ENCODE measurements at places on chromosomes 12 and 14.

GRCh38 chr12:129599406-129599805 is 304.4 kb downstream of the TMEM132D start:
- no peak for DNase-seq

GRCh38 chr12:102883204-102883799 is 33.7 kb downstream of the PAH start:
- DNase-seq = peak; percentile 87

DNA sequence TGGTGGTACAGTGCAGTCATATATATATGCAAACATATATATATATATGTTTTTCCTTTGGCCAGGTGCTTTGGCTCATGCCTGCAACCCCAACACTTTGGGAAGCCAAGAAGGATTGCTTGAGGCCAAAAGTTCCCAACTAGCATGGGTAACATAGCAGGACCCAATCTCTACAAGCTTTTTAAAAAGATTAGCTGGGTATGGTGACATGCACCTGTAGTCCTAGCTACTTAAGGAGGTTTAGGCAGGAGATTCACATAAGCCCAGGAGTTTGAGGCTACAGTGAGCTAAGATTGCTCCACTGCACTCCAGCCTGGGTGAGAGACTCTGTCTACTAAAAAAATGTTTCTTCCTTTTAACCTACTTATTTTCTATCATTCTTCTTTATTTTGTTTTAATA is 10.2 kb downstream of the PZP start:
- DNase-seq = no peak

DNA sequence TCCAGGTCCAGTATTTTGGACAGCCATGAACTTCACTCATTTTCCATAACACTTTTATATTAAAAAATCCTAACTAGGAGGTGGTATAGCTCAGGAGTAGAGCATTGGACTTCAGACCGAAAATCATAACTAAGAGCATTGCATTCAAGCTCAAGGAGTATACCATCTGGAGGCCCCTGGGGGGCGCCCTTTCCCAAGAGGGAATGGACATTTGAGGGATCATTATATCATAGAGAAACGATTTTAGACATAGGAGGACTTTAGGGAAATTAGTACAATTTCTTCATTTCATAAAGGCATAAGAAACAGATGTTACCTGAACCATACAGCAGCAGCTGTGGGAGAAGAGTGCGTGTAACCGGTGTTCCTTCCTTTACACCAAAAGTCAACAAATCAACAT is 5.2 kb upstream of the ATG14 start:
- peak; percentile 5 for DNase-seq

DNA sequence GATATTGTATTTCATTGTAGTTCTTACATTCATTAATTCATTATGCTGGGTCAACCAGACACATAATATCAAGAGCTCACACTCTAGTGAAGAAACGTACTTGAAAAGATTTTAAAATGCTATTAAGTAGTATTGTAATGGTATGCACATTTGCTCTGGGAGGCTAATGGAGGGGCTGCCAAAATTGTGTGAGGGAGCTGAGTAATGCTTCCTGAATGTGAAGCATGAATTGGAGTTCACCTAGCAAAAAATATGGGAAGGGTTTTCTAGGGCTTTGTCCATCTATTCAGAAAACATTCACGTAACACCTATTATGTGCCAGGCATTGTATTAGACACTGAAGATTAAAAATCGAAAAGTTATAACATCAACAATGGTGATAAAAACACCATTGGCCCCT is 403.8 kb upstream of the PDE3A start:
- no peak for DNase-seq

DNA sequence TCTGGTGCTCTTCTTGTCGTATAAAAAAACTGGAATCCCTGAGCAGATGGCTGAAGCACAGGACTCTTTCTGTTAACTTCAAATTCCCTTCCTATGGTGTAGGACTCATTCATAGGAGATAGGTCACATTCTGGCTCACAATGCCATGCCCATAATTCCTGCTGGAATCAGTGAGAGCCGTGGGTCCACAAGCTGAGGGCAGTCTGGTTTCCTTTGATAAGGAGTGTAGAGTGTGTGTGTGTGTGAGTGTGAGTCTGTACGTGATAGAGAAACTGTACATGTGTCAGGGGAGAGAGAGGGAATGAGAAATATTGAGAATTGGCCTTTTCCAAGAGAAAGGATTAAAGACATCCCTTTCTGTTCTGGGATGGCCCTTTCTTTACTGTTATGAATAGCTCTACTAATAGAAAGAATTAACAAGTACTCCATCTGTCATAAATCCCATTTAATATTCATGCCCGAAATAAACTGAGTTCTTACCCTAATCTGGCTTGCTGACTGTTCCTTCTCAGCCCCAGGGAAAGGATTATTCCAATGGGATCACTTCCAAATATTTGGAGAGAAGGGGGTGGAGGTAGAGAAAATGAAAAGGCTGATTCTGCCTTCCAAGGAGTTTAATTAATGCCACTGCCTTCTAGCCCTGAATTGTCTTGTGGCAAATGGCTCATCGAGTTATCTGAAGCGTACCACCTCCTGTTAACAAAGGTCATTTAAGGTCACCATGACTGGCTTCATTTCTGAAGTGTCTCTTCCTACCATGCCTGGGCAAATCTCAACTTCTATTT is 79.0 kb downstream of the TMX1 start:
- no peak for DNase-seq

DNA sequence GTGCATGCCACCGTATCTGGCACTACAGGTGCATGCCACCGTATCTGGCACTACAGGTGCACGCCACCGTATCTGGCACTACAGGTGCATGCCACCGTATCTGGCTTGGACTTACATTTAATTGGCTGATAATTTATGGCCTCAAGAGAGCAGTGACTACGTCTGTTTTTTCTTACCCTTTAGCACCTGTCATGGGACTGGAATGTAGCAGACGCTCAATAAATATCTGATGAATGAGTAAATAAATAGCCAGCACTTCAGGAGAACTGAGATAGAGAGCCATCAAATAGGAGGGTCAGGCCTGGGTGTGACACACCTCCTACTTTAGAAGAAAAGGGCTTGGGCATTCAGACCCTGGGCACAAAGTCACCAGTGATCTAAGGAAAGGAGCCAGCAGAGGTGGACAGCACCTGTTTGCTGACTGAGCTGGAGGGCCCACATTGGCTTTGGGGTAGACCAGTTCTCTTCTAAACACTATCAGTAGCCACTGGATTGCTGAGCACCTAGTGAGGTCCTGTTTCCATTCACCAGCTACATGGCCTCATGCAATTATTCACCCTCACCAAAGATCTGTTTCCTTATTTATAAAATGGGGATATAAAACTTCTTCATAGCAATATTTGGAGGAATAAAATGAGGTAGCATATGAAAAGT is 50.1 kb downstream of the RFX4 start:
- DNase-seq = no peak

GRCh38 chr14:65676361-65677014 is 264.0 kb downstream of the FUT8 start:
- peak; percentile 2 for DNase-seq

- no peak for DNase-seq
Observed at GRCh38 chr12:113425960-113426453, 3.8 kb downstream of the SDSL start.

- no peak for DNase-seq
Observed at GRCh38 chr12:88390811-88391210, 189.5 kb downstream of the KITLG start.

GRCh38 chr12:124487834-124488165 is 79.6 kb downstream of the NCOR2 start:
- DNase-seq = no peak

DNA sequence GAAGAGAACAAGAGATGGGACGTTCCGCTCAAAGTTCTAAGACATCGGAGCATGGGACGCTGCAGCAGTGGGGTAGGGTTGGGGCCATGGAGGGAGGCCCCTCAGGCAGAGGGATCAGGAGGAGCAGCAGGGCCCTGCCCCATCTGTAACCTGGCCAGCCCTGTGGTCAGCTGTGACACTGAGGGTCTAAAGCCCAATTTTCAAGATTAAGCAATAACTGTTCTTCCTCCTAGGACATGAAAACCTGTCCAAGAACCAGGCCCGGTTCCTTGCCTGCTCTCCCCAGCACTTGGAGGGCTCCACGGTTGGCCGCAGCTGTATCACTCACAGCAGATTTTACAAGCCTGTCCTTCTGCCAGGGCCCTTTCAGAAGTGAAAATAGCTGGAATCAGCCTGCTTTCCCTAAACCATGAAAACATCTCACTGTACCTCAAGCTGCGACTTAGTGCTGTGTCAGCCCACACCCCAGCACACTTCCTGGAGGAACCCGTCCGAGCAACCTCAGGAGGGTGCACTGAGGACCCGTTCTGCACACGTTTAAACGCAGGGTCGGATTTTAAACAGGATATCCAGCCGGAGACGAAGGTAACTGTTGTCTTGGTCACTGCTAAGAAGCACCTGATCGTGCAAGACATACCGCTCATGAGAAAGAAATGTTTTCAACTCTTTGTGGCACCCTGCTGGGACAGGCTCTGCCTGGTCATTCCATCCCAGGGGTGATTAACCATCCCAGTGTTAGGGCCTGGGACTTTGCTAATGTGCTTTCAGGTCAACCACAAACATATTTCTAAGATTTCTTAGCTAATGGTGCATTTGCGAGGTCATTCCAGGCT is 201.9 kb upstream of the DIO3 start:
- peak; percentile 42 for DNase-seq

DNA sequence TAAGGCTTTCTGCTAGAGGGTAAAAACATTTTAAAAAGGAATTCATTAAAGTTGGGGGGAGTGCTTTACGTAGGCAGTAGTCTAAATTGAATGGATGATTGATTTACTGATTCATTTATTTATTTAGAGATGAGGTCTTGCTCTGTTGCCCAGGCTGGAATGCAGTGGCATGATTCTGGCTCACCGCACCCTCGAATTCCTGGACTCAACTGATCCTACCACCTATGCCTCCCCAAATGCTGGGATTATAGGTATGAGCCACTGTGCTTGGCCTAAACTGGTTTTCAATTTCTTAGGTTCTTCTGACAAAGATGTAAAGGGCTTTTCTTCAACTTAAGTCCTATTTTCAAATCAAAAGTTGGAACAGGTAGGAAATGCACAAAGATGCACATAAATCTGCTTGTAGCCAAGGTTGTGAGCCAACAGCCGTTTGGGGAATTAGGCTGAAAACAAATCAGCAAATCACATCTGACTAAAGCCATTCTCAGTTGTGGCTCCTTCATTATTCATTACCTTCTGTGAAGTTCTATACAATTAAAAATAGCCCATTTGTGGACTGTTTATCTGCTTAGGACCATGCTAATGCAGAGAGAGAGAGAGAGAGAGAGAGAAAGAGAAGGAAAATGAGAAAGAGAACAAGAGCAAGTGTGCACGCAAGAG is 218.0 kb downstream of the PPM1H start:
- no peak for DNase-seq

GRCh38 chr12:51669996-51670395 is 79.0 kb downstream of the SCN8A start:
- DNase-seq = no peak

GRCh38 chr14:100341301-100342031 is 18.3 kb downstream of the SLC25A47 start:
- no peak for DNase-seq

- no peak for DNase-seq
Observed at GRCh38 chr14:71610797-71611196, 321.4 kb upstream of the RGS6 start.

- no peak for DNase-seq
Observed at GRCh38 chr12:66493819-66494218, 185.1 kb downstream of the GRIP1 start.

DNA sequence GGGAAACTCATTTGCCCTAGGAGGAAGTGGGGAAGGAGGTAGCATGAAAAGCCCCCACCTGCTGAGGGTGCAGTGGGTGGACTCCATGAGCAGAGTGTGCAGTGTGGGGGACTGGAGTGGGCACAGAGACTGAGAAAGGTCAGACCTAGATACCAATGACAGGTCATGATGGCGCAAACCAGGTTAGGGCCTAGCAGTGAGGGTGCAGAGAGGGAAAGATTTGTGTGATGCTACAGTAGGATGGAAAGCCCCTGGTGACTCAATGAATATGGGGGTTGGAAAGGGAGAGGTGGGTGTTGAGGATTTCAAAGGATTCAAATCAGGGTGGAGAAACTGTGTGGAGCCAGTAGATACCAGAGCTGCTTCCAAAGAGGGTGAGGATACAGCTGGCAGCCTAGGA is 319.2 kb downstream of the DPF3 start:
- DNase-seq = no peak

- peak; percentile 66 for DNase-seq
Observed at GRCh38 chr14:51396222-51396815, 156.3 kb downstream of the TMX1 start.

GRCh38 chr12:9786726-9787717 is 26.3 kb upstream of the CD69 start:
- DNase-seq = no peak

DNA sequence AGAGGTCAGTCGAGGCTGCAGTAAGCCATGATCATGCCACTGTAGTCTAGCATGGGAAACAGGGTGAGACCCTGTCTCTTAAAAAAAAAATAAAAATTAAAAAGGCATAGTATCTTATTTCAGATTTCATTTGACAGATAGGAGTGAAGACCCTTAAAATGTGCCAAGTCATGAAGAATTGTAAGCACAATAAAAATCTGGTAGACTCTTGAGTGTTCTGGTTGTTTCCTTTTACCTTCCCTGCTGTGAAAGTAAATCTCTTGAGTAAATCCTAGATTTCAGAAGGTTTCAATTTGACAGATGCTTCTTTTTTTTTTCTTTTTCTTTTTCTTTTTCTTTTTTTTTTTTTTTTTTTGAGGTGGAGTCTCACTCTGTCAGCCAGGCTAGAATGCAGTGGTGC is 109.0 kb downstream of the ESR2 start:
- no peak for DNase-seq

- no peak for DNase-seq
Observed at GRCh38 chr12:130717752-130718151, 1.7 kb upstream of the RIMBP2 start.

- no peak for DNase-seq
Observed at GRCh38 chr12:59734371-59734770, 138.5 kb downstream of the SLC16A7 start.

DNA sequence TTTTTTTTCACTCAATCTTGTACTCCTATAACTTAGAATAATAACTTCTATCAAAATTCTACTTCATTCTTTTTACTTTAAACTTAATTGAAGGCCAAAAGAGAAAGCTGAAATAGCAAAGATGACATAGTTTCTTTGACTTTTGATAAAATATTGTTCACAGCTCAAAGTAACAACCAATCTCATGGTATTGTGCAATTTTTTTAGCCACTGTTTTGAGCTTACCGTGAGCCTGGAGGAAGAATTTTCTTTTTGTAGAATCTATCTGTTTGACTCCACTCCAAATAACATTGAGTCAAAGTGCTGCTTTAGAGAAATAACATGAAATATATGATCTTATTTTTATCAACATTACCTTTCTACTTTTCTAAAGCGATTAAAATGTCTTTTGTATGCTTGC is 903.9 kb upstream of the FOXG1 start:
- no peak for DNase-seq

GRCh38 chr12:12612358-12612757 is 682 bp downstream of the CREBL2 start:
- DNase-seq = peak; percentile 69

- no peak for DNase-seq
Observed at GRCh38 chr12:46965137-46965536, 114.3 kb upstream of the PCED1B start.
